ENCODE measurements at places on chromosomes 4 and X.

DNA sequence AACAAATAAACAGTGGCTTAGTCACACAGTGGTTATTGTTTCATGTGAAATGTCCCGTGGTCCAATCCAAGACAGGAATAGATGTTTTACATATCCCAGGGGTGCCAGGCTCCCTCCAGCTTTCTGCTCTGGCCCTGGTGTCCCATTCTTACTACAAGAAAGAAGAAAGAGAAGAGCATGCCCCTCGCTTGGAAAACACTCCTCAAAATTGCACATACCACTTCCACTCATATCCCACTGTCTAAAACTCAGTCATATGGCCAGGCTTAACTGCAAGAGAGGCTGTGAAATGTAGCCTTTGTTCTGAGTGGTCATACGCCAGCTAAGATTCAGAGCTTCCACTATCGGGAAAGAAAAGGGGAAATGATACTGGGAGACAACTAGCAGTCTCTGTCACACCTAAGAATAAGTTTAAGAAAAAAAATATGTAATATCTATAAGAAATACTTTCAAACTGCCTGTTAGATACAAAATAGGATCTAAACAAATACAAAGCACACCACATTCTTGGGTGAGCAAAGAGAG, 306.8 kb upstream of the FAM241A start:
- no peak for DNase-seq

DNA sequence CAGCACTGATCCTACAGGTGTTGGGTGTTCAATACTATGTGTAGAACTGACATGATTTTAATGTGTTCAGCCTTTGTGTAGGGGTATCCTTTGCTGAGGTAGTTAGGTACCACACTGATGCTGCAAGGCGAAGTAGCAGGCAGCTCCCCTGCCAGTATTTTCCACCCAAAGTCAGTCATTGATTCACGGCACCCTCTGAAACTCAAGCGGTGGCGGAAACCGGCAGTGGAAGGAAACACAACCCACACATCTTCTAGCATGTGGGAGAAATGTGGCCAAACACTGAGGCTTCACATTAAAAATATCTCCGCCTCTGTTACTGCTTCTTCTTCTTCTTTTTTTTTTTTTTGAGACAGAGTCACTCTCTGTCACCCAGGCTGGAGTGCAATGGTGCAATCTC, 126.3 kb downstream of the AASDH start:
- peak; percentile 66 for DNase-seq

DNA sequence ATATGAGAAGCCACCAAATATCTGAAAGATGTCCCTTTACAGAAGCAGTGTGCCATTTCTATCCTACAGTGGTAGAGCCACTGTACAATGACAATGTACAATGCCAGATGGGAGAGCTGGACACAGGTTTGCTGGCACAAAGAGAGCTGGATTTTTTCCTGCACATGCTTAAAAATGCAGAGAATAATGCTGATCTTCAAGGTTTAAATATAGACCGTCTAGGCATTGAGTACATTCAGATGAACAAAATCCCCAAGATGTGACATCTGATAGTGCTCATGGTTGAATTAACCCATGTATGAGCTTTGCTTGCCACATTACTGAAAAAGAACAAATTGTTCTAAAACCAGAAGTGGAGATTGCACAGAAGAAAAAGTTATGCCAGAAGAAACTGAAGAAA, 11.7 kb downstream of the ADGRL3 start:
- DNase-seq = no peak

GRCh38 chr4:122762520-122762919, 30.0 kb downstream of the BBS12 start:
- peak; percentile 16 for DNase-seq

- DNase-seq = no peak
Observed at GRCh38 chrX:129781680-129782495, 2.1 kb downstream of the SASH3 start.

DNA sequence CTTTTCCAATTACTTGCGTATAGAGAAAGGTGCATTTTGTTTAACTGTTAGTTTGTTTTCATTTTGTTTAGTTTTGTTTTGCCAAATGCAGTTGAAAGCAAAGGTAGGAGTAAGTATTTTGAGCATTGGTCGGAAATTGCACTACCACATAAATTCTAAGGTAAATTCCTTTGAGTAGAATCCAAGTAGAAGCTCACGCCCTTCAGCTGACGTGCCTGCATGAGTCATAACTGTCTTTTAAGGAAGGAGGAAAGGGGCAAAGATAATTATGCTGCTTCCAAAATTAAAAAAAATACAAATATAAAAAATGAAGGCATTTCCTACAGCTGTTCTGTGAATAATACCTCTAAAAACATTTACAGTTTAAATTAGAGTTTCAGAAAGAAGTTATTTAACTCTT, 110.2 kb upstream of the MYOZ2 start:
- peak; percentile 79 for DNase-seq

- no peak for DNase-seq
Observed at GRCh38 chr4:338759-339097, 1.1 kb downstream of the ZNF141 start.

DNA sequence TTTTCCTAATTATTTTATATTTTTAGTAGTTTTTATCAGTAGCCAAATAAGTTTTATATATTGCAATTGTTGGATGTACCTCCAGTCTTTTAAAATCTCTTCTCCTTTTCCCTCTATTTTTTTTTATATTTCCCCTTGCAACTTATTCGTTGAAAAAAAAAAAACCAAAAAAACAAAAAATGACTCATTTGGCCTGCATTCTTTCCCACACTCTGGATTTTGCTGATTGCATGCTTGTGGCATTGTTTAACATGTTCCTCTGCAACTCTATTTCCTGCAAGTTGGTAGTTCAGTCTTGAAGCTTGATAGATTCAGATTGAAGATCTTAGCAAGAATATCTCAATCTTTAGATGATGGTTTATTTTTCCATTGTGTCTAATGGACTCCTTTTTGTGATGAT, 260.6 kb upstream of the BOD1L1 start:
- no peak for DNase-seq

DNA sequence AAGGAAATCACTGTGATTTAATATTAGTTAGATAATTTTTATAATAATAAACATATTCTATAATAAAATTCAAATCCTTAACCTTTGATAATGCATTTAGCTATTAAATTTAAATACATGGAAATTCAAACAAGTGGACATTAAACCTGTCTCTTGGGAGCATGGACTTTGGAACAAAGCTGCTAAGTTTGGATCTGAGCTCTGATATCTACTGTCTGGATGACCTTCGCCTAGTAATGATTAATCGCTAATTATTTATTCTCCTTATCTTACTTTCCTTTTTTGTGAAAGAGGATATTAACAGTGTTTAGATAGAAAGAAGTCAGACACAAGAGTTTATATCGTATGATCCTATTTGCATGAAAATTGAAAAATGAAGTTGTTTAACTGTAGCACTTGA, 980.9 kb downstream of the FSTL5 start:
- DNase-seq = no peak

- no peak for DNase-seq
Observed at GRCh38 chr4:40333921-40334352, 1.2 kb upstream of the CHRNA9 start.

- no peak for DNase-seq
Observed at GRCh38 chrX:111719426-111720210, 38.6 kb downstream of the ALG13 start.

- DNase-seq = no peak
Observed at GRCh38 chr4:74544655-74545361, 99.9 kb downstream of the AREG start.

DNA sequence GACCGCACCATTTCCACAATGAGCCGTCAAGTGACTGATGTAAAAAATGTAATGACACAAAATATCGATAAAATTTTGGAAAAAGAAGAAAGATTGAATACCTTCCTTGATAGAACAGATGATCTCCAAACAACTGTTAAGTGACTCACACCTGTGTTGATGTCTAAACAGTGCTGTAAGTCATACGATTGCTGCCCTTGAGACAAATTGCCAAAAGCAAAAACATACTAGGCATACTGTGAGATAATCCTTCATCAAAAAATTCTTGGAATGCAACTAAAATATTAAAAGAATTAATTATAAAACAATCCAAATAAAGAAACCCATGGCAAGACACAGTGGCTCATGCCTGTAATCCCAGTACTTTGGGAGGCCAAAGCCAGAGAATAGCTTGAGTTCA, 53.4 kb downstream of the HNRNPD start:
- DNase-seq = no peak

DNA sequence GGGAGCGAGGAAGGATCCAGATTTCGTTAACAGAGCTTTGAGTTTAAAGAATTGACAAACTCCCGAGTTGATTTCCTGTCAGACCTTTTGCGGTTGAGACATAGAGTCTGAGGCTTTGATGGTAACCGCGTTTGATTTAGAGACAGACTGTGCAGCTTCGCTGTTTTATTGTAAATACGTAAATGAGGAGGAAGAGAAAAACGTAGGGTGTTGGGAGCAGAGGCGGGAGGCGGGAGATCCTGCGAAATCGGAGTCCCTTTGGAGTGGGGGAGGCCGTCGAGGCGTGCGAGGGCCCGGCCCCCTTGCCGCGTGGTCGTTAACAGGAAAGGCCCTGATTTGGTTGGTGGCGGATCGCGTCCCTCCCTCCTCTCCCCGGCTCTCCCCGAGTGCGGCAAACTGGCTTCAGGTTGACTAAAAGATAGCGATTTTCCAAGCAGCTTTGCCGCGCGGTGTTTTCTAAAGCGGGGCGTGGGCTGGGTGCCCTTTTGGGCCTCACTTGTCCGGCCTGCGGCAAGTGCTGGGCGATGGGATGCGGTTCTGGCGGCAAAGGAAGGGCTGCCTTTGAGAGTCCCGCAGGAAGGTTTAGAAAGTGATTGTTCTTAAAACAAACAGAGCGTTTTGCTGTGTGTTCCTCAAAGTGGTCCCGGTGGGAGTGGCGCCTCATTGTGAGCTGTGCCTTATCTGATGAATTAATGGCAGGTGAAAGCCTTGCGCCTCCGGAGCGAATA, 857 bp downstream of the SCML1 start:
- DNase-seq = peak; percentile 11

GRCh38 chrX:36501169-36501702, 506.9 kb upstream of the FAM47C start:
- no peak for DNase-seq

DNA sequence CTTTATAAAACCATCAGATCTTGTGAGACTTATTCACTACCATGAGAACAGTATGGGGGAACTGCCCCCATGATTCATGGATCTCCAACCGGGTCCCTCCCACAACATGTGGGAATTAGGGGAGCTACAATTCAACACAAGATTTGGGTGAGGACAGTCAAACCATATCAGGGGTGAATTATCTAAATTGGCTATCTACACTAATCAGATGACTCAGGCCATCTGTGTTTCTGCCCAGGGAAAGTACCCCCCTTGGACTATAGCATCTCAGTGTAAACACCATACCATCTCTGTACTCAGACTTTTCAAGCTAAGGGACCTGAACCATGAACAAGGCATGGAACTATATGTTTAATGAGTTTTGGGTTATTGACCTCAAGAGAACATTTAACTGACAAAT, 76.8 kb downstream of the LNX1 start:
- no peak for DNase-seq

- no peak for DNase-seq
Observed at GRCh38 chr4:145276050-145276449, 95.7 kb upstream of the OTUD4 start.

DNA sequence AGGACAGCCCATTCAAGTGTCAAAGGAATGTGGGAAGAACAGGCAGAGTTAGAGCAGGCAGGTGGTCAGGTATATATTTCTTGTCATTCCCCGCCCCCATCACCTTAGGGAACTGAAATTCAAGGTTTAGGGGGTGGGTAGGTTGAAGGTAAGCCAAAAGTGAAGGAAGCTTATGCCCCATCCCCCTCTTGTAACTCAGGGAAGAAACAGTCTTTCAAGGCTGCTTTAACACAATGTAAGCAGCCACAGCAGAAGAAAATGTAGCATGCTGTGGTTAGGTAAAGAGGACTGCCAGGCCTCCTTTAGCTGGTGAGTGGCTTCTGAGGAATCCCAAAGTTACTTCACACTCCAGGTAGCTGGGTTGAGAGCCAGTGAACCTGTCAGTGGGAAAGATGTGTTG, 122.3 kb downstream of the RS1 start:
- DNase-seq = no peak

- no peak for DNase-seq
Observed at GRCh38 chr4:73682508-73682907, 57.9 kb upstream of the CXCL8 start.

GRCh38 chr4:155077452-155078229, 130.8 kb upstream of the NPY2R start:
- DNase-seq = no peak

Data from inflammatory macrophage (primary cell).